Fibroblast of skin of left quadriceps (primary cell): ENCODE measurements at places on chromosomes 3 and 15.

DNA sequence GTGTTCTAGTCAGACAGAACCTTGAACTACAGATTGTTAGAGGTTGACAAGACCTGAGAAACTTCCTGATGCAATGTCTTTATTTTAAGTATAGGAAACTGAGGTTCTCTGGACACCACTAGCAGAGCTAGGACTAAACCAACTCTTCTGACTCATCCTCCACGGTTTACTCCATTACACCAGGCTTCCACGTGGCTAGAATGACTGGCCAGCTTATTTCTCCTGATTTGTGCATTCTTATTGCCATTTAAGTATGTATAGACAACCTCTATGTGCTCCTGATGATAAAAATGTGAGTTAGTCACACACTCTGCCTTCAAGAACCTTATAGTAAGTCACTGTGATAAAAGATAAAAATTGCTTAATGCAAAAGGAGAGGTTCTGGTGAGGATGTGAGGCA is 182.7 kb downstream of the MEX3B start:
- no peak for DNase-seq

- no peak for DNase-seq
These were observed 110.1 kb upstream of the PLXNA1 start for GRCh38 chr3:126872701-126873342.

DNA sequence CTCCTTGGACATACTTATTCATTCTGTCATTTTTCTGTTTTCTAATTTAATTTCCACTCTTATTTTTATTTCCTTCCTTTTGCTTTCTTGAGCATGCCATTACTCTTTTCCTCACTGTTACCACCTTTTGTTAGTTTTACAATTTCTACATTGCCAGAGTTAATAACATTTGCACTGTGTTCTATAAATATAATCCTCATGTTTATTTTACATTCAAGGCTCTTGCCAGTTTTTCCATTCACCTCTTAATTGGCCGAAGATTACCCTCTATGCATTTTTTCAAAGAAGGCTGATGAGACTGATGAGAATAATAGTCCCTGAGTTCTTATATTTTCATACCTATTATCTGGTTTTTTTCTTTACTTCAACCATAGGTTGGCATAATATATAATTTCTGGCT is 10.5 kb downstream of the BTD start:
- no peak for DNase-seq

GRCh38 chr15:94638183-94638582 is 406.8 kb downstream of the MCTP2 start:
- no peak for DNase-seq

DNA sequence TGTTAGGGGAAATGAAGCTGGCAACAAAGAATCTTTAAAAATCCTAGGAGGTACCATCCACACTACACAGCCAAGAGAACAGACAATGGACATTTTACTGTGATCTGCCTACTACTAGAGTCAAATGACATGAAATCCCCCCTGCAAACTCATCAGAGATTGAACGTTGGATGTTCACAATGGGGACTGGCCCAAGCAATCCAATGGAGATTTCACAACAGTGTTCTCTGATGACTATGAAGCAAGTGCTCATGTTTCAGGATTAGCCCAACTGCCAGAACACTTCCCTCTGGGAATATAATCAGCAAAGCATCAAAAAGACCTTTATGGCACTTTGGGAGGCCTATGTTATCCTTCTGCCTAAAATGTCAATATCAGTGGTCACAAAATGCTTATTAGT is 97.8 kb downstream of the IGSF11 start:
- DNase-seq, result no peak

DNA sequence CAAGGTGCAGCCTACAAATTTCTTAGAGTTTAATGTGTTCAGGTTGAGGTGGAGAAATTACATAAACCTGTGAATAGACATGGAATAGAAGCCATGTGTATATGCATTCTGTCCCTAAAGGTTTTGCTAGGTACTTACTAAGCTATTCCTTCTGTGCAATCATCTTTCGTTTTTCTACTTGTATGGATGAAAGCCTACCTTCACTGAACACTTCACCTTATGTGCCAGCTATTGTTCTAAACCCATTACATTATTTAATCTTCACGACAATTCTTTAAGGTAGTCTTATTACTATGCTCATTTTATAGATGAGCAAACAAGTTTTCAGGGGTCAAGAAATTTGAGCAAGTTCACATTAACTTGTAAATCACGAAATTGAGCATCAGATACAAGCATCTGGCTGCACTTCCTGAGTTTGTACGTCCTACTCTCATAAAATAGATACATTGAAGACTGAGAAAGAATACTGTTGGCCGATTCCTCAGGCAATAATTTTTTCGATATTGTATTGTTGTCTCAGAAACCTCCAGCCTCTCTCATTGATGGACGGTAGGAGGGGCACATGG is 635 bp upstream of the RCN2 start:
- DNase-seq, result no peak

DNA sequence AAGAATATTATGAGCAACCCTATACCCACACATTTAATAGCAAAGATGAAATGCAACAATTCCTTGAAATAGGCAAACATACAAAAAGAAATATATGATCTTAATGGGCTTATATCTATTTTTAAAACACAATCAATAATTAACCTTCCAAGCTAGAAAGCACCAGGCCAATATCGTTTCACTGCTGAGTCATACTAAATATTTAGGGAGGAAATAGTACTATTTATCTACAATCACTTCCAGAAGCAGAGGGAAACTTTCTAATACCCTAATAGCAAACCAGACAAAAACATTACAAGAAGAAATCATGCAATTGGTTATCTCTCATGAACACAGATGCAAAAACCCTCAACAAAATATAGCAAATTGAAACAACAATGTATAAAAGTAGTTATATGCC is 207.8 kb downstream of the MTHFS start:
- no peak for DNase-seq

- no peak for DNase-seq
These were observed 133.3 kb upstream of the SLC24A5 start for GRCh38 chr15:47987461-47987860.

GRCh38 chr15:67945951-67946700 is 106.3 kb upstream of the RNU6-1 start:
- DNase-seq, result no peak

DNA sequence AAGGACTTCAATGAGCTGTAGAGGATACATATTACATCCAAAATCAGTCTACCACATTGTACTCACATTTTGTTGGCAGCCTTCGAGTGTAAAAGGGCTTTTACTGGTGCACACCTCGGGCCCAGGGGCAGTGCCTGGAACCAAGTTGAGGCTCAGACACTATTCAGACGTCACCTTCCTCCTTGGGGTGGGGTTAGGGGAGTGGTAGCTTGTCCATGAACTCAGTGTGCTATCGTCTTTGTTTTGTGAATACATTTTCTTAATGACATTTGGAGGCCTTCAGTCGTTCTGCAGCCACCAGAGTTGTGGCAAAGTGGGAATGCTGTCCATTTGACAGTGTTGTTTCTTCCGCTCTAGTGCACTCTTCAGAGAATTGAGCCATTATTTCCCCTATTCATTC is 114.2 kb downstream of the PGPEP1L start:
- no peak for DNase-seq

- DNase-seq, result peak; percentile 38
These were observed 110.3 kb downstream of the PLOD2 start for GRCh38 chr3:146050691-146051090.

GRCh38 chr3:138877226-138877625 is 42.5 kb upstream of the PIK3CB start:
- no peak for DNase-seq

DNA sequence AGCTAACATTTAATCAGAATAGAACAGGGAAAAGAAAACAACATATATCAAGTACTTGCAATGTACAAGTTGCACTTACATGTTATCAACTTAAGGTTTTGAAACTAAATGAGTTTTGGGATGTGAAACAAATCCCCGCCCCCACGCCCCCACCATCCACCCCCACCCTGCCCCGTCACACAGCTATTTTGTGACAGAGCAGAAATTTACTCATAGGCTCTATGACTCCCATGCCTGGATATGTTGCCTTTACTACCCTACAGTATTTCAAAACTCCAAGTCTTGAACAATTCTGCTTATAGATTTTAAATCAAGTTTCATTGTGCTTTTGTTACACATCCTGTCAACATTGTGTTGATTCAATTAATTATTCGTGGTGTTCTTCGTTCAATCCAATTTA is 18.1 kb upstream of the IL1RAP start:
- no peak for DNase-seq

- no peak for DNase-seq
These were observed 11.7 kb downstream of the PXYLP1 start for GRCh38 chr3:141243271-141243707.

- no peak for DNase-seq
These were observed 3.6 kb upstream of the NMD3 start for GRCh38 chr3:161217496-161217895.

DNA sequence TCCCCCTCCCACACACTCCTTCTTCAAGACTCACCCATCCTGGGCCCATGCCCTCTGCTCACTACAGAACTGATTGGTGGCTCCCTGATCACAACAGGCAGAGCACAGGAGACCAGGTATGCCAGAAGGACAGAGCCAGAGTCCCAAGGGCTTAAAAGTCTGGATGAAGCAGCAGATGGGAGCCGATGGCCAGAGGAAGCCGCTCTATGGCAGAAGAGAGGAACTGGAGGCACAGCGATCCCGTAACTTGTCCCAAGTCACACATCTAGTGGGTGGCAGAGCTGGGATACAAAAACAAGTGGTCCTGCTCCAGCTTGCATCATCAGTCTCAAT is 20.7 kb downstream of the ITGA11 start:
- no peak for DNase-seq

DNA sequence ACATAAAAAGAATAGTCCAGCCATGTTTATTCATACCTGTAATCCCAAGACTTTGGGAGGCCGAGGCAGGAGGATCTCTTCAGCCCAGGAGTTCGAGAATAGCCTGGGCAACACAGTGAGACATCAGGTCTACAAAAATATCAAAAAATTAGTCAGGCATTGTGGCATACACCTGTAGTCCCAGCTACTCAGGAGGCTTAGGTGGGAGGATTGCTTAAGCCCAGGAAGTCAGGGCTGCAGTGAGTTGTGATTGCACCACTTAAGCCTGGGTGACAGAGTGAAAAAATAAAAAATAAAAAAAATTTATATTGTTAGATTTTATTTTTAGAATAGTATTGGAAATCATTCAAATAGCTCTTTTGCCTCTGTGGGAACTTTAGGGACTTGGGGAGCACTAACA is 12.8 kb upstream of the TM4SF1 start:
- no peak for DNase-seq

GRCh38 chr3:21020681-21021080 is 730.3 kb downstream of the ZNF385D start:
- DNase-seq, result peak; percentile 9

- DNase-seq, result no peak
These were observed 347 bp downstream of the HACL1 start for GRCh38 chr3:15601046-15601398.
